Activated CD4-positive, alpha-beta T cell treated with anti-CD3 and anti-CD28 coated beads, Interleukin-2, amount 10 ng/mL, durations not matched to agents 7 days and 5 days (primary cell): ENCODE measurements at places on chromosomes 5 and 9. TPM values are rescaled to one million over a fixed set of nuclear protein-coding genes. Genes with fewer than 3 reads are reported as not detected.

Gene MYMK
- total RNA-seq = not detected

Gene PHF24
- total RNA-seq = not detected

Gene GTF2H2C
- 27.1 TPM for total RNA-seq

Gene CDH9
- total RNA-seq = not detected

Gene SLC36A3
- not detected for total RNA-seq

Gene PCDHGA12
- not detected for total RNA-seq

Gene MIGA2
- 33.8 TPM for total RNA-seq

Gene DMRT3
- not detected for total RNA-seq

Gene STK10
- total RNA-seq = 312 TPM
